Renal cortical epithelial cell (primary cell): ENCODE measurements at places on chromosomes 3 and 15. TPM values are rescaled to one million over a fixed set of nuclear protein-coding genes. Genes with fewer than 3 reads are reported as not detected.

DNA sequence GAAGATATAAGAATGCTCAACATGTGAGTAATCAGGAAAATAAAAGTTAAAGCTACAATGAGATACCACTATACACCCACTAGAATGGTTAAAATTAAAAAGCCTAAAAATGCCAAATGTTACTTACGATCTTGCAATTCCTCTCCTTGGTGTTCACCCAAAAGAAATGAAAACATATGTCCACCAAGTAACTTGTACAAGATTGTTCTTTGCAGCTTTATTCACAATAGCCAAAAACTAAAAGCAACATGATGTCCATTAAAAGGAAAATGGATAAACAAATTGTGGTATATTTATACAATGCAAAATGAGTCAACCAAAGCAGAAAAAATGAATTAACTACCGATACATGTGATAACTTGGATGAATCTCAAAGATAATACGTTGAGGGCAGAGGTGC lies 301.6 kb upstream of the THBS1 start:
- no peak for DNase-seq

PP2D1 gene
- total RNA-seq, result not detected in 2 replicates

CYFIP1 gene
- 147 and 171 TPM in 2 replicates for total RNA-seq

- DNase-seq, result peak; percentile 59
Measured at GRCh38 chr3:43288366-43288765, 2.0 kb downstream of the SNRK start.

GRCh38 chr3:14148041-14148985 lies 23.5 kb downstream of the TMEM43 start:
- no peak for DNase-seq

- DNase-seq, result no peak
Measured at GRCh38 chr3:112489674-112490479, 9.4 kb downstream of the BTLA start.
